ENCODE measurements at places on chromosomes 5 and 9. TPM values are rescaled to one million over a fixed set of nuclear protein-coding genes. Genes with fewer than 3 reads are reported as not detected.

Gene PCDHGC4
- total RNA-seq = not detected

DNA sequence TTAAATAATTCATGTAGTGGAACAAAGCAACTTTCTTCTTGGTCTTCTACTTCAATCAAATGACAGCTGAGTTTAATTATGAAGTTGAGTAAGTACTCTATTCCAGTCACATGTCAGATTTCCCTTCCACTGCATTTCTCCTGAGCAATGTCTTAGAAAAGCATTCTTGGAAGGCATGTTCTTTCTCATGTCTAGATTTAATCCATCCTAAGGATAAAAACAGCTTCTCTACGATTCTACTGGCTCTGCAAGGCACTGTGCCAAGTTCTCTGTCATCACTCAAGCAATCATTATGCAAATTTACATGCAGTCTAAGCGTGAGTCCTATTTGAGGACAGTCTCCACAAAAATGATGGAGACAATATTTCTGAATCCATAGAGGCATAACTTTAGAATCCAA, 142.4 kb downstream of the YIPF5 start:
- no peak overlapping the region for H3K27ac ChIP-seq
- 0 out of 3 replicates have a peak, but pooled peaks cover 2% of the 10 kb centered on the region for H3K27me3 ChIP-seq
- no peaks in the 10 kb centered on the region for H3K4me1 ChIP-seq
- no peaks in the 10 kb centered on the region for H3K36me3 ChIP-seq

DNA sequence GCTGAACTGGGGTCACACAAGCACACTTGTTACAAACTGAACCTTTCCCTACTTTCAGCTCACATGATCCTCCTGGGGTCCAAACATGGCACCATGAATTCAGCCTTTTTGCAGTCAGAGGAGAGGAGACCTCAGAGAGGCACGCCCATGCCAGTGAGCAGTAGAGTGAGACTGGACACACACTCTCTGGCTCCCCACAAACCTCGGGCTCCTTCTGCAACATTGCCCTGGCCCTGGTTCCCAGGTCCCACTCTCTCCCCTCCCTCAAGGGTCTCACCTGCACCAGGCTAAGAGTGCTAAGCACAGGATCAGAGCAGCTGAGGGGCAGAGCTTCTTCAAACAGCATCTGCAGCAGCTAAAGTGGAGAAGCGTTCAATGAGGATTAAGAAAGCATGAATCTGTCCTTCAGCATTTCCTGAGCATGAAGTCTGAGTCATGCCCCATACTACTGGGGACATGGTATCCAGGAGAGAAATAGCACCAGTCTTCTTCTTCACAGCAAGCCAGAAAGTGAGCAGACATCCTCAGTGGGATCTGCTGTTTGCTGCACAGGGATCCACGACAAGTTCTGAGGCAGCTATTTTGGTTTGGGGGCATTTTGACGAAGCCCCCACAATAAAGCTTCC, 27.2 kb downstream of the SLC35A4 start:
- no peak for DNase-seq
- no peak overlapping the region for H3K4me3 ChIP-seq

DNA sequence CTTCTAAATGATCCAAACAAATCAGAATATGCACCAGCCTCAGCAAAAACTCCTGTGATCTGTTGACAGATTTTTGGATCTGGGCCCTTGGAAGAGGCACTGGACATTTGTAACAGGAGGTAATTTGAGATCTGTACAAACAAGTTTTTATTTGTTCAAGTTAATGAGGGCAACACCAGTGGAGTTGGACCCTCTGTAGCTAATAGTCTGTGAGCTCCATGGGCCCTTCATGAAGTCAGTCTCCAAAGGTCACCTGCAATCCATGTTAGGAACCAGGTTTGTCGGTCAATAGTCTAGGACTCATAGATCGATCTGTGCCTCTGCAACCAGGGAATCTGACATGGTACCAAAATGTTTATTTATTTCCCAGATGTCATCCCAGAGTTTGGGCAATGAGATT, 40.9 kb downstream of the PAM start:
- H3K4me3 ChIP-seq = no peak overlapping the region
- peaks cover 42% of the 10 kb centered on the region for H3K4me1 ChIP-seq
- no peaks in the 10 kb centered on the region for H3K36me3 ChIP-seq

DNA sequence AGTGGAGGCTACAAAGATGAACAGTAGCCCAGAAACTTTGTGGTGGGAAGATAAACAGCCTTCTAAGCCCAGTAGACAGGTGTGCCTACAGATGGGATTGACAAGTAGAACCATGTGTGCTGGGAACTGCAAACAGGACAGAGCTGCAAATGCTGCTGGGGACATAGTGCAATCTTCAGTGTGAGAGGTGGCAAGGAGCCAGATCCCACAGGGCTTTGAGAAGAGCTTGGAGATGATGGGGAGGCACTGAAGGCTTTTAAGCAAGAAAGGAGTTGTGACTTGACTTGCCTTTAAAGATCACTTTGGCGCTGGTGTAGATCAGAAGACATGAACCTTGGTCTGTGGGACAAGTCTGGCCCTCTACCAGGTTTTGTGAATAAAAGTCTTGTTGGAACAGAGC, 675.2 kb downstream of the ACTL7B start:
- no peak for DNase-seq
- H3K36me3 ChIP-seq = no peaks in the 10 kb centered on the region
- no peak overlapping the region for H3K4me3 ChIP-seq
- H3K4me1 ChIP-seq = no peaks in the 10 kb centered on the region
- H3K27ac ChIP-seq = no peak overlapping the region

DNA sequence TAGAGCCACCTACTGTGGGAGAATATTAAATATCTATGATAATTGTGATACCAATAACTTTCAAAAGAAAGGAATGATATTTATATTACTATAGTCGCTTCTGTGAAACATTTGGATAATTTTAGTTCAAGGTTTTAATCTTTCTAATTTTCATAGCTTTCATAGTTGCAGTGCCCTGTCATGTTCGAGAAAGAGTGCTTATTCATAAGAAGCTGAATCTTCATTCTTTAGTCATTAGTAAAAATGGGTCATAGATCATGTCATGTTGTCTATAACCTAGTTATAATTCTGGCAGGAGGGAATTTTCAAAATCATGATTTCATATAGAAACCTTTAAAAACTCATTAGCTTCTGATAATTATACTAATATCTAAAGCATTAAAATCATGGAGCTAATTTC, 685.6 kb downstream of the CETN3 start:
- no peak overlapping the region for H3K27ac ChIP-seq
- H3K4me3 ChIP-seq = no peak overlapping the region
- no peaks in the 10 kb centered on the region for H3K36me3 ChIP-seq
- no peaks in the 10 kb centered on the region for H3K4me1 ChIP-seq
- no peak for DNase-seq

- no peak overlapping the region for H3K27ac ChIP-seq
- H3K4me1 ChIP-seq = peaks cover 34% of the 10 kb centered on the region
- DNase-seq = no peak
- no peak overlapping the region for H3K4me3 ChIP-seq
These were observed 6.0 kb downstream of the PPP6C start for GRCh38 chr9:125183561-125183960.

GRCh38 chr9:37340961-37341360, 81.5 kb upstream of the GRHPR start:
- H3K36me3 ChIP-seq = 0 out of 3 replicates have a peak, but pooled peaks cover 3% of the 10 kb centered on the region
- H3K4me1 ChIP-seq = peaks cover 18% of the 10 kb centered on the region
- no peak for DNase-seq
- no peaks in the 10 kb centered on the region for H3K27me3 ChIP-seq
- H3K4me3 ChIP-seq = no peak overlapping the region

DNA sequence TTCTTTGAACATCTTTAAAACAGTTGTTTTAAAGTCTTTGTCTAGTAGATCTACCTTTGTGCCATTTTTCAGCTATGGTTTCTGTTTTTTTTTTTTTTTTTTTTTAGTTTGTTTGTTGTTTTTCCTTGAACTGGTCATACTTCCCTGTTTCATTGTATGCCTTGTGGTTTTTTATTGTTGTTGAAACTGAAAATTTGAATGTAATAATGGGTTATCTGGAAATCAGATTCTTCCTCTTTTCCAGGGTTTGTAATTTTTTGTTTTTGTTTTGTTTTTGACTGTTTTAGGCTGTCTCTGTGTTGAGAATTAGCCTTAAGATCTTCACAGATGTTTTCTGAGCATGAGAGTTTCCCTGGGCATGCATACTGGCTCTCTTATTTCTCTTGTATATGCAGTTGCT, 269.6 kb upstream of the DAP start:
- H3K27ac ChIP-seq = no peak overlapping the region
- H3K4me3 ChIP-seq = no peak overlapping the region
- no peaks in the 10 kb centered on the region for H3K4me1 ChIP-seq
- no peaks in the 10 kb centered on the region for H3K27me3 ChIP-seq
- no peak for DNase-seq
- no peaks in the 10 kb centered on the region for H3K36me3 ChIP-seq

DNA sequence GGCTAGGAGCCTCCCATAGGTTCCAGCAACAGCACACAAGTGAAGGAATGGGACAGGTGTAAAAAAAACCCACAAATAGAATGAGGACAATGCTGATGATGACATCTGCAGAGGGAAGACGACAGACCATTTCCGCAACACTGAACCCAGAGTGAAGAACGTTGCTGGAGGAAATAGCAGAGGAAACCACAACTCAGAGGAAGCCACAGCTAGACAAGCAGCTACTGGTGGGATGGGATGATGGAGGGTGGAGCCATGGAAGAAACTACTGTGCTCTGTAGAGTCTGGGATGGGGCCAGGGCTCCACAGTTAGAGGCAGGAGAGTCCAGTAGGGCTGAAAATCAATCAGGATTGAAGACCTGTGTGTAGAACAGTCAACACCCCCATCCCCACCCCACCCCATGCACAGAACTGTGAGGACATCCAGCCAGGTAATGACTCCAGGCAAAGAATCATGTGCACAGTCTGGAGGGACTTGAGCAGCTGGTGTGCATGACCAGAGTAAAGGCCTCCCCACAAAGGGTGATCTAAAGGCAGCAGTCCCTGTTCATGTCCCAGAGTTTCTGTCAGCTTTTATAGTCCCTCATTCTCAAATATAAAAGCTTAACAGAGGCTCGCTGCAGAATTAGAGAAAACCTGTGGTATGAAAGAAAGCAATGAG, 65.2 kb upstream of the SPIN1 start:
- no peak overlapping the region for H3K4me3 ChIP-seq
- H3K4me1 ChIP-seq = no peaks in the 10 kb centered on the region
- H3K27ac ChIP-seq = no peak overlapping the region
- H3K36me3 ChIP-seq = no peaks in the 10 kb centered on the region
